Stimulated activated CD8-positive, alpha-beta memory T cell treated with anti-CD3 and anti-CD28 coated beads, Interleukin-7, amount 100 ng/mL, for 1 hour (primary cell): ENCODE measurements at places on chromosomes 4 and X.

- no peak for DNase-seq
Observed at GRCh38 chr4:67549123-67549522, 3.8 kb upstream of the CENPC start.

- DNase-seq, result no peak
Observed at GRCh38 chr4:112245383-112245782, 13.8 kb downstream of the AP1AR start.

- DNase-seq, result no peak
Observed at GRCh38 chr4:84920617-84921016, 45.9 kb downstream of the WDFY3 start.

- no peak for DNase-seq
Observed at GRCh38 chrX:47632666-47633065, 2.9 kb upstream of the CFP start.

DNA sequence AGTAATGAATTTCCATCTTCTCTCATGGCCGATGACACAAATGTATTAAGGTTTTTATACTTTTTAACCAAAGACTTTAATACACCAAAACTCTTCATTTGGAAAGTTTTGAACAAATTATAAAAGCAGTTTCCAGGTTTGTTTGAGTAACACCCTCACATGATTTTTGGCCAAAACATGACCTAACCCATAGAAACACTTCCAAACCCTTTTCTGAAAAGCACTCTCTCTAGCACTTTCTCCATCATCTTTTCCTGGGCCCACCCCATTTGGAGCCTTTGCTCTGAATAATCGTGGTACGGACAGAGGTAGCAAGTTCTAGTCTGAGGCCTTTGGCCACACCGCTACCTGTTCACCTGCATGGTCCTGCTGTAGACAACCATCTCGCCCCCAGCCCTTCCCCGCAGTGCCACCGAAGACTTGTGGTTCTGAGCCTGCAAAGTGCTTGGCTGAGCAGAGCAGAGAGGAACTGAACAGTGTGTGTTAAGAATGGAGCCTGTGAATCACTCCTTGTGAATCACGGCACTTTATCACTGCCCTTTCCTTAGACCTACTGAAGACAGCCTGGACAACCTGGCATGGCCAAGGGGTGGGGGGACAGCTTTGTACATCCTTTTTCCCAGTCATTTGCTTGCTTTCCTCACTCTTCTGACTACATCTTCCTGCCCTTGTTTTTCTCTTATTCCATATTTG is 181.8 kb downstream of the PTTG2 start:
- no peak for DNase-seq

GRCh38 chrX:149495573-149496071 is 9.5 kb downstream of the IDS start:
- DNase-seq, result no peak

DNA sequence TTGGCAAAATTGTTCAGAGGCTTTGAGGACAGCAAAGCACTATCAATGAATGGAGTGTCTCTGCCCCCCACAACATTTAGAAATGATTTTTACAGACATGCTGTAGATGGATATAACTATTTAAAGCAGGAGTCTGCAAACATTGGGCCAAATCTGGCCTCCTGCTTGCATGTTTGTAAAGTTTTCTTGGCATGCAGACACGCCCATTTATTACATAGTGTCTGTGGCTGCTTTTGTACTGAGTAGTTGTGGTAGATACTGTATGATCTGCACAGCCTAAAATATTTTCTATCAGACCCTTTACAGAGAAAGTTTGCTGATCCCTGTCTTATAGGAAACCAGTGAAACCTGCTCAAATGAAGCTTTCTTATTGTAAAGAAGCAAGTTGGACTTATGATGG is 45.5 kb upstream of the PHEX start:
- no peak for DNase-seq

- DNase-seq, result no peak
Observed at GRCh38 chr4:167492007-167492406, 257.7 kb upstream of the SPOCK3 start.

DNA sequence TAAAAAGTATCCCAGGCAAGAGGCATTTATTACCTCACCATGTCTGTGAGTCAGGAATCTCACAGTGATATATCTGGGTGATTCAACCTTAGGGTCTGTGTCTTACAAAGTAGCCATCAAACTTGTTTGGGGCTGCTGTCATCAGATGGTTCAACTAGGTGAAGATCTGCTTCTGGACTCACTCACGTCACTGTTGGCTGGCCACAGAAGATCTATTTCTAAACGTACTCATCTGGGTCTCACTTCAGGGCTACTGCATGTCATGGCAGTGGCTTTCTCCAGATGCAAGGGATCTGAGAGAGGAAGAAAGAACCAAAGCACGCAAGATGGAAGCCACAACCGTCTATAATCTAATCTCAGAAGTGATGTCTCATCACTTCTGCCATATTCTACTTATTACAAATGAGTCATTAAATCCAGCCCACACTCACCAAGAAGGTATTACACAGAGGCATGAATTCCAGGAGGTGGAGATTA is 267.8 kb upstream of the ANKRD50 start:
- no peak for DNase-seq

GRCh38 chr4:136650541-136651277 is 881.6 kb downstream of the PCDH18 start:
- no peak for DNase-seq

GRCh38 chrX:42399632-42400024 is 378.3 kb downstream of the PPP1R2C start:
- DNase-seq, result no peak
